ENCODE measurements at places on chromosomes 6 and 20. TPM values are rescaled to one million over a fixed set of nuclear protein-coding genes. Genes with fewer than 3 reads are reported as not detected.

APCDD1L gene
- total RNA-seq: not detected

- no peak overlapping the region for H3K27ac ChIP-seq
- H3K27me3 ChIP-seq: no peaks in the 10 kb centered on the region
- DNase-seq: no peak
- no peaks in the 10 kb centered on the region for H3K4me1 ChIP-seq
Observed at GRCh38 chr6:165266621-165267020, 42.8 kb downstream of the C6orf118 start.

DNA sequence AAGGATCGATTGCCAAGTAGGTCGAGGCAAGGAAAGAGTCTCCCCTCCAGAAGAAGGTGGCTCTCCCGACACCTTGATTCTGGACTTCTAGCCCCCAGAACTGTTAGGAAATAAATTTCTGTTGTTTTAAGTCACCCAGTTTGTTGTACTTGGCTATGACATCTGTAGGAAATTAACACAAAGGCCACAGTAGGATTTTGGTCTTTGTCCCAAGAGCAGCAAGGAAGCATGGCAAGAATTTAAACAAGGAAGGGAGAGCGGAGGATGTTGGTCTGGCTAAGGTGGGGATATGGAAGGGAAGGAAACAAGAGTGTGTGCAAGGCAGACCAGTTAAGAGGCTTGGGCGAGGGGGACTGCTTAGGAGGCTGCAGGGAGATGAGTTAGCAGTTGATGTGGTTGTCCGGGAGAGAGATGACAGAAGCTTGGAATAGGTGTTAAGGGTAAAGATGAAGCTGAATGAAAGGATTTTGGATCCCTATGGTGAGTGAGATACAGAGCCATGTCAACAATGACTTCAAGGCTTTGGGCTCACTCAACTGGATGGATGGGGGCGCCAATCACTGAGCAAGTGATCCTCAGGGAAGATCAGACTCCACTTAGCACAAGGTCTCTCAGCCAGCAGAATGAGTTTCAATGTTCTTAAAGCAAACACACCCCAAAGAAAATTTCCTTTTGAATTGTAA is 140.5 kb upstream of the ZNF217 start:
- peaks cover 28% of the 10 kb centered on the region for H3K4me1 ChIP-seq
- H3K27ac ChIP-seq: no peak overlapping the region
- no peaks in the 10 kb centered on the region for H3K27me3 ChIP-seq
- no peak overlapping the region for H3K4me3 ChIP-seq
- no peak for DNase-seq

- no peak overlapping the region for H3K27ac ChIP-seq
- H3K36me3 ChIP-seq: no peaks in the 10 kb centered on the region
- no peaks in the 10 kb centered on the region for H3K27me3 ChIP-seq
- H3K4me3 ChIP-seq: no peak overlapping the region
Observed at GRCh38 chr6:1337791-1338190, 25.9 kb downstream of the FOXQ1 start.

ZNF165 gene
- total RNA-seq: 11.2 TPM

UNC93A gene
- not detected for total RNA-seq

All from HCT116 (cell line).